ENCODE measurements at places on chromosomes 4 and X.

GRCh38 chrX:104391906-104392305, 137.2 kb upstream of the ESX1 start:
- DNase-seq: no peak

DNA sequence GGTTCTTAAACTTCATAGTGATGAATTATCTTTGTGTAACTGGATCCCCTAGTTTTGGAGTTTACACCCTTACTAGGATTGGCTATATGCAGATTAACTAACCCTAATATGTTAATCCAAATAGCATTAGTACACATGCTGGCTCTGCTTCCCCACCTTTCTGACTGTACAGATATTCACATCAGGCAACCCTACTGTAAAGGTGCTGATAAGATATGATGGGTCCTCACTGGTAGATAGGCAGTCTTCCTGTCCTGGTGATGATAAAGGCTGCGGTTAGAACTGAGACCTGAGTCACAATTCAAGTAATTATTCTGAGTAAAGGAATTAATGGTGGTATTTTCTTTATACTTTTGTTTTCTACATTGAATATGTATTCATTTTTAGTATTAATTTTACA, 118.6 kb downstream of the COL4A5 start:
- no peak for DNase-seq

- no peak for DNase-seq
Observed at GRCh38 chr4:88819818-88820697, 122.4 kb upstream of the NAP1L5 start.

DNA sequence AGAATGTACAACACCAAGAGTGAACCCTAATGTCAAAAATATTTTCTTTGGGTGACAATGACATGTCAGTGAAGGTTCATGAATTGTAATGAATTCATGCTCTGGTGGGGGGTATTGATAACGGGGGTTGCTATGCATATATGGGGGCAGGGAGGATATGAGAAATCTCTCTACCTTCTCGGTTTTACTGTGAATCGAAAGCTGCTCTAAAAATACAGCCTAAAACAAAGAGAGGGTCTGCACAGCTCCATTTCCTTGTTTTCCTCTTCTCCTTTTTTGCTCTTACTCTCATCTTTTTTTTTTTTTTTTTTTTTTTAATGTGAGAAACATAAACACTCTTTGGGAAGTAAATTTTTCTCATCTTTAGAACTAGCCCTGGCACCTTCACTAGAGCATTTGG, 85.8 kb downstream of the DCTD start:
- DNase-seq: no peak

GRCh38 chr4:34039766-34040165, 2204.5 kb downstream of the ARAP2 start:
- DNase-seq: no peak
